Cardiac fibroblast (primary cell): ENCODE measurements at places on chromosomes 4 and X.

DNA sequence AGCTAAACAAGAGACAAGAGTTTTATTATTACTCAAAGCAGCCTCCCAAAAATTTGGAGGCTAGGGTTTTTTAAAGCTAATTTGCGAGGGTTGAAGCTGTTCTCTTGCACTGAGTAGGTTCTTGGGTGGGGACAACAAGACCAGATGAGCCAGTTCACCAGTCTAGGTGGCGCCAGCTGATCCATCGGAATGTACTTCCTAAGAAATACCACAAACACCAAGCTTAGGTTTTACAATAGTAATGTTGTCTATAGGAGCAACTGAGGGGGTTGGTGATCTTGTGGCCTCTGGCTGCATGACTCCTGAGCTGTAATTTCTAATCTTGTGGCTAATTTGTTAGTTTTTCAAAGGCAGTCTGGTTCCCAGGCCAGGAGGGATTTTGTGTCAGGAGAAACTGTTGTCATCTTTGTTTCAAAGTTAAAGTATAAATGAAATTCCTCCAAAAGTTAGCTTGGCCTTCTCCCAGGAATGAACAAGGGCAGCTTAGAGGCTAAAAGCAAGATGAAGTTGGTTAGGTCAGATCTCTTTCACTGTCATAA lies 130.6 kb downstream of the SLC7A11 start:
- peak; percentile 66 for DNase-seq

DNA sequence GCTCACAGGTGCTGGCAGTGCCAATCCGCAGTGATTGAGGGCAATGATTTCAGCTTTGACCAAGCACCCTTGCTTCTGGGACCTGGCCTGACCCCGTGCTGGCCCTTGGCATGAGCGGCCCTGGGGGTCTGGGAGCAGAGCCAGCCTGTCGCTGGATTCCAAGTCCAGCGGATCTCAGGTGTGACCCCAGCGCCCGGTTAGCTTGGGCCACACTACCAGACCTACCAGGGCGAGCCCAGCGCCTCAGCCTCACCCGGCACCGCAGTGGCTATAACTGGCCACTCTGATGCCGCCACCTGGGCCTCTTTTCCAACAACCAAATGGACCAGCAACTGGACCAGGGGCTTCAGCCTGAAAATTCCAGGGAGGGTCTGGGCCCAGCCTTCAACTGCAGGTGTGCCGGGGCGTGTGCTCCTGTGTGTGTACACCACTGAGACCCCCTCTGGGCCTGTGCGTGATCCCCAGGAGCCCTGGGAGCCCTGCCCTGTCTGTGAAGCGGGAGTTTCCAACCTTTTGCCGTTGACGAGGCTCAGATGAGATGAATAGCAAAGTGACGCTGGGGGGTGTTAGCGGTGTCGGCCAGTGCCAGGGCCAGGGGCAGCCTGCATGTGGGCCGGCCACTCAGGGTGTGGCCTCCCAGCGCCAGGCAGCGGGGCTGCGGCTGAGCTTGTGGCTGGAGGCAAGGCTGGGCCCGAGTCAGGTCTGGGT lies 658 bp downstream of the SH3TC1 start:
- DNase-seq, result no peak

DNA sequence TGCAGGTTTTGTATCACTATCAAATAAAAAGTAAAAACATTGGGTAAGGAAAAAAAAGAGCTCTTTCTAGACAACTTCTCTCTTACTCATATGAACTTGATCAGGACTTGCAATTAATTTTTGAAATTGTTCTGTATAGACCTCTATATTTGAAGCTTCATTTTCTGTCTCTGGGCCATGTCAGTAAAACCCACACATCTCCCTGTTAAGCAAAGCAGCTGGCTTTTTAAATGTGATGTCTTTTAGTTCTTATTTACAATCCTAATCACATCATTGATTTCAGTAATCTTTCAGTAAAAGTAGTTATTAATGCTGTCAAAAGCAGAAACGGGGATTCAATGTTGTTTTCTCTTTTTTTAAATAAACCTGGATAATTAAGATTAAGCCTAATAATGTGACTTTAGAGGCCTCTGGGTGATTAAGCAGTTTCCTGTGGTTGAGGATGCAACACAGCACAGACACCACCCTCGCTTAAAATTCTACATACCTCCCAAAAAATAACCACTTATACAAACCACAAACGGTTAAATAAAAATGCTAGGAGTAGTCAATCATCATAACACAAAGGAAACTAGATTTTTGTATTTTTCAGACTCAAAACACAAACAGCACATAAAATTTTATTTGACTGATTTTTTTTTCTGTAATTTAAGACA lies 5.2 kb upstream of the PCDH10 start:
- DNase-seq, result no peak

GRCh38 chr4:97507587-97508245 lies 635.6 kb downstream of the STPG2 start:
- DNase-seq, result peak; percentile 0

DNA sequence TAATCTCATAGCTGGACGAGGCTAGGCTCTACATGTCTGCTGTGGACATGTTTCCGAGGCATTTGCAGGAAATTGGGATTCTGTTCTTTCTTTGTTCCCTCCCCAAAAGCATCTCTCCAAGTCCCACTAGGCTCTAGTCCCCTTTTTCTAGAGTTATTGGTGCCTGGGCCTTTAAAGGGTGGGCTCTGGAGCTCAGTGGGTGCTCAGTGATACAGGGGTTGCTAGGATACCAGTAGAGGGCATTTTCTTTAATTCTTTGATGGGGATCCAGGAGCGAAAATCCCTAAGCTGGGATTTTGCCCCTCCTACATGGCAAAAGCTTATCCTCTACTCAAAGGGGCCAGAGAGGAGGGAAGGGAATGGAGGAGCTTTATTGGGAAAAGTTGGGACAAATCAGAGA lies 34.2 kb downstream of the ARHGEF9 start:
- no peak for DNase-seq

DNA sequence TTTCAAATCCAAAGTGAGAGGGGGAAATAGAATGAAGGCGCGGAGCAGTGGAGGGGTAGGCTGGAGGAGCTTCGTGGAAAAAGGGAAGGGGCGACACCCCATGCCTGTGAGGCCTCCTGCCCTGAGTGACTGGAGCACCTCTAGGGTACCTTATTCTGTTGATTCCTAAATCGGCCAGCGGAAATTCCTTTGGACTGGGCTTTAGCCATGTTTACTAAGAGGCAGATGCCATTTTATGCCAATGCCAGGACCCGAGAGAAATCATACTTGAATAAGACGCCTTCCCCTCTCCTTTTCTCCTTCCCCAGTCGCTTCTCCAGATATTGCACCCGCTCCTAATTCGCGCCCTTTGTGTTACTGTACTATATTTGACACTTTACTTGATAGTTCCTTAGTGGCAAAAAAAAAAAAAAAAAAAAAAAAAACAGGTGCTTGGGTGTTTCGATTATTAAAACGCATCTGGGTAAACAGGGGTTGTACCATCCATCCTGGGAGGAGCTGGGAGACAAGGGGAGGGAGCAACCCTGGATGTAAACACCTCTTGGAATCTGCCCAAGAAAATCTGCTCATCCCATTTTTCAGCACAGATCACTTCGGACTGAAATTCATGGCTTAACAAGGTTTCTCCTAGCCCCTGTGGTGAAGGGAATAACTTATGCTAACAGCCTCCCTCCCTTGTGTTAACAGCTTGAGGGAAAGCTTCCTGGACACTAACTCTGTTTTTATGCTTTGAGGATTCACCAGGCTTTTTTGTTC lies 1.5 kb downstream of the BMP3 start:
- DNase-seq, result no peak

- DNase-seq, result no peak
Observed at GRCh38 chr4:139453041-139453370, 915 bp upstream of the RAB33B start.

DNA sequence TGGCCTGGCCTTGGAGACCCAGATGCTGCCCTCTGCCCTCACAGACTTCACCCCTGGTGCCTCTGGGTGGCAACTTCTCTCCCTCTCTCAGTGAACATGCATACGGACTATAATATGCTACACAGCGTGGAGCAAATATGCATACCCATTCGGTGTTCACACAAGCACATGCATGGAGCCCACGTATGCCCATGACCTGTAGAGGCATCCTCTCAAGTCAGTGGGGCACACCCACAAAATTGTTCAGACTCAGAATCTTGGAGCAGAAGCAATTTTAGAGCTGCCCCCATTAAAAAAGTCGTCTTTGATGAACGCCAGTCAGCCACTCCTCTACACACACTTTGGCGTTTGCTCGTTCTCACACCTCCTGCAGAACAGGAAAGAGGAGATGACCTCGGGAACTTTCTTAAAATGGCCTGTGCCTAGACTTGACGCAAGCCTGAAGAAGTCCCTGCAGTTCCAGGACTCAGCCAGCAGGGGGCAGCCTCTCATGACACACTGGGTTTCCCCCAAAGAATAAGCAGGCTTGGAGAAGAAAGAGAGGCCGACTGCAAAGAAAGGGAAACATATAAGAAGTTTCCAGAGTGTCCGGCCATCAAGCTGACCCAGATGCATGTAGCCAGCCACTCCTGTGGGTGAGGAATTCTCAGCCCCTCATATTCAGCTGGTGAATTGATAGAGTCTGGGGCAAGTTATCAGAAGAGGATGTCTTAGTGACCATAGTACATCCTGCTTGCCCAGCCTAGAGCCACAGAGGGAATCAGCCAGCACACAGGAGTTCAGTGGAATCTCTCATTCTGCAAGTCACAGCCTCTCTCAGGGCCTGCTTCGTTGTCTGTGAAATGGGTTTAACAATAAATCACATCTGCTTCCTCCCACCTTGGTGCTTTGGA lies 17.3 kb downstream of the APLN start:
- DNase-seq, result peak; percentile 77

DNA sequence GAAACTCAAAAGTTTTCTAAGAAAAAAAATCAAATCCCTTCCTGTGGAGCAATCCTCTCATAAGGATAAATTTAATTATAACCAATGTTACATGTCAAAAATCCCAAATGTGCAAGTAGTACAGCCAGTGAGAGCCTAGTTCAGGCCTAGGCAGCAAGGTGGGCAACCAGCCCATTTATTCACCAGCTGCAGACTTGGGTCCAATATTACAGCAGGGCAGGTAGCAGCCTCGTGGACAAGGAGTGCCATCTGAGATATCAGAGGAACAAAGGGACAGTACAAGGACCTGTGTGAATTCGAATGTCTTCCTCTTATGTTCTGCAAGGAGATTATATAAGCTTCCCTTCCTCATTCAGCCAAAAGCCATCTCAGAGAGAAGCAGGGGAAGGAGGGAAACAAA lies 6.6 kb downstream of the HELQ start:
- DNase-seq, result no peak

- peak; percentile 44 for DNase-seq
Observed at GRCh38 chrX:149513825-149514428, 8.8 kb upstream of the IDS start.

- no peak for DNase-seq
Observed at GRCh38 chr4:87865960-87866598, 33.3 kb downstream of the MEPE start.

DNA sequence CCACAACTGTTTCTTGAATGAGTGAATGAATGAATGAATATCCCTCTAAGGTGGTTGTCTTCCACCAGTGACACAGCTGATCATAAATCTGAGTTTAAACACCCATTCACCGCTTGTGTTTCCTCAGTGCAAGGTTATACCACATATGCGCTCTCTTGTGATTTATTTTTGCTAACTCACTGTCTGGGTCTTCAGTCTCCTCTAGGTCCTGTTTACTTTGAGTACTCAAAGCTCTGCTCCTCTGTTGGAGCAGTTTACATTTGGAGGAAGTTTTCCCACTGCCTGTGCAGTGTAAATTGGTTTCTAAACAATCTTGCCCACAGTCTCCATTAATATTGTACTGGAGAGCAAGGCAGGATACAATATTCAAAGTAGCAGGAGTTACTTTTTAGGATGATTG lies 212.6 kb upstream of the JADE1 start:
- no peak for DNase-seq

GRCh38 chrX:1105671-1106419 lies 106.6 kb downstream of the CRLF2 start:
- no peak for DNase-seq

DNA sequence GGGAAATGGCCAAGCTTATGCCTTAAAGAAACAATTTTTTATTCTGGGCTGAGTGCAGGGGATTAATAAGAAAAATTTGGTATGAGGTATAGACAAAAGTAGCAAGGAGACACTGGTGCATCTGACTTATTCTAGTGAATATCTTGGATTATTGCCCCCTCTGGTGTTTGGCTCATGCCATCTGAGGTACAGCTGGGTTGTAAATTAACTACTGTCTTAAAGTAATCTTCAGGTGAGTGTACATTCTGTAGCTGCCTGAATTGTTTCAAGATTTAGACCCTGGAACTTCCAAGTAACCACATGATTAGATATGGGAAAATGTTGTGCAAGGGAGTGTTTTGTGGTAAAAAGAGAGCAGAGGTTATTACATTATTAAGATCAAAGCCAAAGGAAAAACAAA lies 988.7 kb downstream of the FAM133A start:
- no peak for DNase-seq

DNA sequence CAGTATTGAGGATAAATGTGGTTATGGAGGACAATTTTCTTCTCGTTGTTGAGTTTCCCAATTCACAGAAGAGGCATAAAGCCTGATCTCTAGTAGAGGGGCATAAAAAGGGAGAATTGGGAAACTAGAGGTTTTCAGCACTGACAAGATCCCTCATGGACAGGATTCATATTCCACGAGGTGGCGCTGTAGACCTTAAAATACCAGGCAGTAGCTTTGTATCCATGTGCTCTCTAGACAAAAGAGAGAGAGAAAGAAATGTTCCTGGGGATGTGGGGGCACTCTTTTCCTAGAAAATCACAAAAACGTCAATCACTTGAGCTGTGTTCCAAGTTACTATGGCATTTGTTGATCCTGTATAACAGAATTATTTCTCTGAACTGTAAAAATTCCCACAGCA lies 128.3 kb downstream of the MAGEE1 start:
- peak; percentile 66 for DNase-seq

DNA sequence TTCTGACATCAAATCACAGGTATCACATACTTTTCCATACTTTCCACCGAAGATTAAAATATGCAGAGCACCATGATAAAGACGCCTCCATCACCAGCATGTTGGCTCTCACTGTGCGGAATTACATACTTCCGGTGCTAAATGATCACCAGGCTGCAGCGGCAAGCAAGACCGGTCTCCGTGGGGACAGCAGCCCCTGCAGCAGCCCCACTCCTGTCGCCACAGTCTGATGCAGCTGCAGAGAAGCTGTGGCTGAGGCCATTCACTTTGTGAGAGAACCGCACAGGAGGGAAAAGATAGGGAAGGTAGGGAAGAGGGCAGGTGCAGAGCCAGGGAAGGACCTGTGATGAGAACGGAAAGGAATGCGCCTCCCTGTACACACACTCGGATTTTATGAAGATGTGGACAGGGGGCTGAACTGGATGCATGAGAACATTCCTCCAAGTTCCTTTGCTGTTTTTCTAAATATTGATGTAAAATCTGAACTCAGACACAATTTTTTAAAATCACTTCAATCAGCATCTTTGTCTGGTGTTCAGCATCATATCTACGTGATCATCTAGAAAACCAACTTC lies 38.3 kb downstream of the AFAP1 start:
- no peak for DNase-seq
